ENCODE measurements at places on chromosomes 1 and 21.
A peak's percentile ranks its signal among the peaks of the same experiment; 100 is the strongest.

GRCh38 chr1:168774241-168774640 is 45.2 kb upstream of the DPT start:
- no peak for DNase-seq

DNA sequence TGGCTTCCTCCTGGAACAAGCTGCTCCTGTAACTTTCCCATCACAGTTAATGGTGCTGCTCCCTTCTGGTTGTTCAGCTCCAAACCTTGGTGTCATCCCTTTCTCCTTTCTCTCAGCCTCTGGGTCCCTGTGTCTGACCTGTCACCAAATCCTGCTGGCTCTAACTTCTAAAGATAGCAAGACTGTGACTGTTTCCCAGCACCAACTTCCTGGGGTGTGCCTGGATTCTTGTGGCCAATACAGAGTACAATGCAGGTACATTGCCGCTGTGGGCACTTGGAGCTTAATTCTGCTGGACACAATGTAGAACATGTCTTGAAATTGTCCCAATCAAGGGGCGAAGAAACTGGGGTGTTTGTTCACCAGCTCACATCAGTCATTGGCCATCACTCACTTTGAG is 156.7 kb upstream of the CSF3R start:
- no peak for DNase-seq

GRCh38 chr1:83123019-83123418 is 875.9 kb downstream of the TTLL7 start:
- no peak for DNase-seq

DNA sequence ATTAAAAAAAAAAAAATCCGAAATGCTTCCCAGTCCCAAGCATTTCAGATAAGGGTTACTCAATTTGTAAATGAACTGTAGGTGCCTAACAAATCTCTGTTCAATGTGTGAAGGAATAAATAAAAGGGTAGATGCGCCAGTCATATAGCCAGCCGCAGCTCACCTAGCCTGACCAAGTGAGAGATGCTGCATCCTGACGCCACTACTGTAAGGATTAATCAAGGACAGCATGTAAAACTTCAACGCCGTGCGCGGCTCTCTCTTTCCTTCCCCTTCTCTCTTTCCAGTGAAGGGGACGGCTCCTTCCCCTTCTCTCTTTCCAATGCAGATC is 441 bp downstream of the PPT1 start:
- DNase-seq: no peak

- DNase-seq: peak; percentile 10
These were observed 3.9 kb upstream of the ZNF678 start for GRCh38 chr1:227559499-227559898.

DNA sequence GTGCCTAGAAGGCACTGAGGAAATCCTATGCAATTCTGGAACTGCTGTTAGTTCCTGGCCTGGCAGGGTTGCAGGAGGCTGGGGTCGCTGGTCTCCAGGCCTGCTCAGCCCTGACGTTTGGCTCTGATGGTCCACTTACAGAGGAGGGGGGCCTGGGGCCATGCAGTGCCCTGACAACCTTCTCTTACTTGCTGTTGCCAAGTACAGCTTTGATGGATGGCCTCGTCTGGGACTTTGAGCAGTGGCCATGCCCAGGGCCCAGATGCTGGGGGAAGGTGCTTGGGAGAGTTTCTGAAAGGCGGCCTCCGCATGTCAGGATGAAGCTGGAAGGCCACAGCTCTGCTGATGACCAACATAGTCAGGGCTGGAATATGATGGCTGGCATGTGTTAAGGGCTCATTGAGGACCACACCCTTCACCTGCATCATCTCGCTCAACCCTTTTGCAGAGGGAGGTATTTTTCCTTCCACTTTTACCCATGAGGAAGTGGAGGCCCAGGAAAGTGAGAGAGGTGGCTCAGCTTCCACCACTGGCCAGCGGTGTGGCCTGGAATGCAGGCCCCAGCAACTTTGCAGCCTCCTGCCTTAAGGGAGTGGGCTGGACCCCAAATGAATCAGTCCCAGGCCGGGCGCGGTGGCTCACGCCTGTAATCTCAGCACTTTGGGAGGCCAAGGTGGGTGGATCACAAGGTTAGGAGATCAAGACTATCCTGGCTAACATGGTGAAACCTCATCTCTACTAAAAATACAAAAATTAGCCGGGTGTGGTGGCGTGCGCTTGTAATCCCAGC is 34.7 kb upstream of the LRRC3 start:
- no peak for DNase-seq

GRCh38 chr1:40848530-40849189 is 13.5 kb downstream of the CITED4 start:
- DNase-seq: peak; percentile 77

DNA sequence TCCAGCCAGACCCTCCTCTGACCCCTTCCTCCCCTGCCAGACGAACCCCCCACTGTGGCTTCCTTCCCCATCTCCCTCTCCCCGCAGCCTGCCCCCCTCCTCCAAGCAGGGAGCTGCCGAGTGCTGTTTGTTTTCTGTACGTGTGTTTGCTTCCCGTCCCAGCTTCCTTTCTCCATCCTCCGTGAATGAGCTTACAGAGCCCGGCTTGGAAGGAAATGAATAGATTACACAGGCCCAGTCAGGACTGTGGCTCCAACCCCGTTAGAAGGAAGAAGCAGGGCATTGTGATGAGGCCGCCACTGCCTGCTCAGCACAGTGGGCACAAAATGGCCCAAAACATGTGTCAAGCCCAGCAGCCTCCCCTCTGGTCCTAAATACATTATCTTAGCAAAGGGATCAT is 123.2 kb downstream of the IGSF21 start:
- DNase-seq: no peak

DNA sequence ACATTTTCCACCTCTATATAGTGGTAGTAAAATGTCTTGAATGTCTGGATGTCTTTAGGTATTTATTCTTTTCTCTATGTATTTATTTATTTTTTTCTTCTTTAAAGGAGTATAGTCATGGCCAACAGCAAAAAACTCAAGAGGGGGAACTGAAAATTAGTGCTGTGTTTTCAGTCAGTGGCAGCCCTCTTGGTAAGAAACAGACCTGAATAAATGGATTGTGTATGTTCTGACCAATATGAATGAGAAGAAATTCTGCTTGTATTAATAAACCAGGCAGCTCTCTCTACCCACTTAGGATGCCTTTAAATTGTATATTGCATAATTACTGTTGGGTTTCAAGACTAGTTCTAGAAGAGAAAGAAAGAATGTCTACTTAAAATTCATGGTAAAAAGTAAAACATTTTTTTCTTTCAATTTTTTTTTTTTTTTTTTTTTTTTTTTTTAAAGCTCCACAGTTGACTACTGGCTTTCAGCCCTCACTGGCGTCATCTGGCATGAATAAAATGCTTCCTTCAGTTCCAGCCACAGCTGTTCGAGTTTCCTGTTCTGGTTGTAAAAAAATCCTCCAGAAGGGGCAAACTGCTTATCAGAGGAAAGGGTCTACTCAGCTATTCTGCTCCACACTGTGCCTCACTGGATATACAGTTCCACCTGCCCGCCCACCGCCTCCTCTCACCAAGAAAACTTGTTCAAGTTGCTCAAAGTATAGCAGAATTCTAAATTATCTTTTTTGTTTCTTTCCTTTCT is 101.6 kb downstream of the ZMYM4 start:
- peak; percentile 73 for DNase-seq

GRCh38 chr21:46148106-46148505 is 7.3 kb downstream of the FTCD start:
- DNase-seq: no peak

GRCh38 chr1:163824490-163824889 is 502.7 kb downstream of the NUF2 start:
- DNase-seq: no peak

GRCh38 chr1:155522069-155522468 is 40.5 kb downstream of the ASH1L start:
- no peak for DNase-seq

DNA sequence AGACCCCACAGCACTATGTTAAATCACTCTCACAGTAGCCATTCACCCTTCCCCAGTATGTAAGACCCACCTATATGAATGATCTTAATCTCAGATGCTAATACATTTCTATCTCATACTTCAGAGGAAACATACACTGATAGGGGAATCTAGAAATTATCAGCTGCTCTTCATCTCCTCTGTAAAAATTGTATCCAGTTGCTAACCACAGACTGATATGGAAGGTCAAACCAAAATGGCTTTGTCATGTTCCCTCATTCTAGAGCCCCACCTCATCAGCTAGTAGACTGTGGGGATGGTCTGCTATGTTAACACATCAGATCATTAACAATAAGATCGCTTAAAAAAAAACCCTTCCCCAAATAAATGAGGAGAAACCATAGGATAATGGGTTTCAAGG is 71.7 kb downstream of the UBR4 start:
- no peak for DNase-seq

DNA sequence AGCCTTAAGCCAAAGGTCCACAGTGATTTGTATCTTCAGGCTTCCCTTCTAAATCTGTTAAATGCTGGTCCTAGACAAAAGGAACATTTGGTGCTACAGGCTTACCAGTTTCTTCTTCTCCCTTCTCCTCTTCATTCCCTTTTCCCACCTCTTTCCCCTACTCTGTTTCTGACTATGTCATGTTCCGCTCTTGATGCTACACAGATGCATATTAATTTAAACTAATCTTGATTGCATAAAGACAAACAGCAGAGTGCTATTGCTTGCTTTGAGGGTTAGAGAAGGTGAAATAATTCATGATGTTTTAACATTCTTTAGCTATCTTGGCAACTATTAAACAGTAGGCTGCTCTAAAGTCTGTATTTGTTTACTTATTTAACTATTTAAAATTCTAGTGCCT is 34.3 kb upstream of the COL24A1 start:
- DNase-seq: no peak

- DNase-seq: no peak
These were observed 484.8 kb downstream of the PTPRC start for GRCh38 chr1:199123615-199124014.

- no peak for DNase-seq
These were observed 84.8 kb upstream of the GNG4 start for GRCh38 chr1:235734335-235734734.

DNA sequence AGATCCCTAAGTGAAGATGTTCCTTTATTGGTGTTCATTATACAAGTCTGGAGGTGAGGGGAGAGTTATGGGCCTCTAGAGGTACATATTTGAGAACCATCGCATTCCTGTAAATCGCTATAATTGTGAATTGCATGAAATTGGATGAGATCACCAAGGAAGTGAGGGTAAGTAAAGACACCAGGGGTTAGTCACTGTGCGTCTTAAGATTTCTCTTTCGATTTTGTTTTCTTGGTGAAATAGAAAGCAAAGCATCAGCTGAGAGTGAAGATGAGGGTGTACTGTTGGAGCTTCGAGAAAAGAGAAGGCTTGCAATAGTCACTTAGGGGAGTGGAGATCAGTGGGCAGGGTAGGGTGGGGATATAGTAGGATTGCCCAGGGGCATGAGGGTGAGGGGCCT is 82.1 kb downstream of the RAVER2 start:
- no peak for DNase-seq

- DNase-seq: peak; percentile 6
These were observed 39.5 kb downstream of the TRPM2 start for GRCh38 chr21:44392916-44393315.

GRCh38 chr1:11985171-11985570 is 4.9 kb downstream of the MFN2 start:
- DNase-seq: no peak

GRCh38 chr1:115719285-115719684 is 49.2 kb downstream of the CASQ2 start:
- peak; percentile 30 for DNase-seq

DNA sequence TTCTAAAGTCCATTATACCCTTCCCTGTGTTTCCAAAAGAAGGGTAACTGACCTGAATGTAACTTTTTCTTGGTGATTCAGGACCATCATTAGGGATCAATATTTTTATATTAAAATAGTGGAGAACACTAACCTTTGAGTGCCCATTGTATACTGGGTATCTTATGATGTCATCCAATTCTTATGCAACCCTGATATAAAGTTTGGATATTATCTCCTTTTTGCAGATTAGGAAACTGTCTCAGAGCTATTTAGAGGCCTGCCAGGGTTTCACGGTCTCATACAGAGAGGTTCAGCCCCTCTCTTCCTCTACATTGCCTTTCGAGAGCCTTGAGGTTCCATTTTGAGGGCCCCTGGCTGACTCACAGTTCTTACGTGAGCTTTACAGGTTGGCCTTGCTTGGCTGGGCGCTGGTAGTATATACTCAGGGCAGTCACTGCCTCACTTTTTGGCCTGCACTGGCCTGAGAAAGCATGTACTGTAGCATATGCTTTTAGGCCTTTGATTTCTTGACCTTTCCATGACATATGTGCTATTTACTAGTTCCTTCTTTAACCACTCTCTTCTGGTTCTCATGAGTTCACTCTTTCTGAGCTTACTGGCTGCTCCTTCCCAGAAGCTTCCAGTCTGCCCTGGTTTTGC is 15.7 kb upstream of the FOXO6 start:
- DNase-seq: no peak
